Osteocyte (in vitro differentiated cells): ENCODE measurements at places on chromosomes 1 and 21. TPM values are rescaled to one million over a fixed set of nuclear protein-coding genes. Genes with fewer than 3 reads are reported as not detected.
A peak's percentile ranks its signal among the peaks of the same experiment; 100 is the strongest.

DNA sequence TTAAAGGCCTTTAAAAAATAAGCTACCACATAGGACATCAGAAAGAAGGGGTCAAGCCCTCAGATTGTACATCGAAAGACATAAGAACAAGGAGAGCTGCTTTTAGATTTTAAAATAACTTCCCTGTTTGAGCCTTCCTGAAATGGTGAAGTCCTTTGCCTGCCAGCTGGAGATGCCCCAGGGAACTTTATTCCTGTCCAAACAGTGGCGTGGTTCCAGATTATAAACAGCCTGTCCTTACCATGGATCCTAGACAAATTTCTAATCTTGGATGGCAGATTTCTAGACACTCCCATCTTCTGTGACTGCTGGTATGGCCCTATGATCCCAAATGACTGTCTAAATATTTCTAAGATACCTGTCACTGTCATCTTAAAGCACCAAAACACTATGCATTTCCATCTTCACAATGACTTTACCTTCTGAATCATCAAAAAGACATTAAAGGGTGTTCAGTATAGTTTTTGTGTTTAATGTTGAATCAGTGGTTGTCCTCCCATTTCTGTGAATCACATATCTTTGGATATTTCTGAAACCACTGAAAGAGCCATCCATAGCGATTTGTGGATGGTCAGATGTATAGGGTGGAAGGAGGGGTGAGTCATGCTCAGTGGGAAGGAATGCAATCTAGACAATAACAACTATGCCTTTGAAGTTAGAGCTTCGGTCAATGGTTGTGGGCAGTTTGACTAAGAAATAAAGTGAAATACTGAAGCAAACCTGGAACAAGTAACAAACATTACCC, 23.2 kb downstream of the ILDR2 start:
- H3K27ac ChIP-seq, result no peak overlapping the region
- no peak for DNase-seq
- peaks cover 71% of the 10 kb centered on the region for H3K27me3 ChIP-seq

DNA sequence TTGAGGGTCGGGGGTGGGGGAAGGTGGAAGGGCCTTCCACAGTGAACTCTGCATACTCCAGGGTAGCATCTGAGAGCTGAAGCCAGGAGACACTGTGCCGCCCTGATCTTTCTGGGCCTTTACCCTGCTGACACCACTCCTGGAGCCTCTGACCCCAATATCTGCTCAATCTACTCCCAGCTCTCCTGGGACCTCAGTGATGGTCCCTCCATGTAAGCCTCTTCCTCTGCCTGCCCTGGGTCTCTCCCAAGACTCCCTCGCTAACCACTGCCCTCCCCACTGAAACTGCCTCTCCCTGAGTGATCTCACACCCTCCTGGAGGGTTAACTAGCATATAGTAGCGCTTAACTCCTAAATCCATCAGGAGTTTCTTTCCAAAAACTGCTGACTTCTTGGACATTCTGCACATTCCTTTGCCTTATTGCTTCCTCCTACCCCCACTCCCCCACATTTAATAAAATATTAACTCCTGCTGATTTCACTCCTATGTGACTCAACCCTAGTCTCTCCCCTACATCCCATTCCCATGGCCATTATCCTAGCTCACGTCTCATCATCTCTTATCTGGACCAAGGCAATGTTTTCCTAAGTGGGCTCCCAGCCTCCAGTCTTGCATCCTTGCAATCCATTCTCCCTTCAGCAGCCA, 145.6 kb downstream of the HMGB4 start:
- no peaks in the 10 kb centered on the region for H3K27me3 ChIP-seq
- H3K36me3 ChIP-seq, result no peaks in the 10 kb centered on the region

GRCh38 chr1:196774603-196775002, at the start of gene CFHR3:
Gene CFHR3 (plus strand): TSS chr1:196774840. CDS start chr1:196774887, 47 bp downstream.
- no peaks in the 10 kb centered on the region for H3K4me1 ChIP-seq
- H3K27ac ChIP-seq, result no peak within 1 kb of the TSS
- H3K27me3 ChIP-seq, result peaks cover 29% of the 10 kb centered on the region
- H3K4me3 ChIP-seq, result no peak within 1 kb of the TSS
- no peak for DNase-seq

GRCh38 chr1:192475970-192476369, 99.6 kb upstream of the RGS1 start:
- peaks cover 2% of the 10 kb centered on the region for H3K4me1 ChIP-seq
- DNase-seq, result no peak
- H3K27ac ChIP-seq, result no peak overlapping the region
- no peaks in the 10 kb centered on the region for H3K36me3 ChIP-seq
- H3K4me3 ChIP-seq, result no peak overlapping the region

DNA sequence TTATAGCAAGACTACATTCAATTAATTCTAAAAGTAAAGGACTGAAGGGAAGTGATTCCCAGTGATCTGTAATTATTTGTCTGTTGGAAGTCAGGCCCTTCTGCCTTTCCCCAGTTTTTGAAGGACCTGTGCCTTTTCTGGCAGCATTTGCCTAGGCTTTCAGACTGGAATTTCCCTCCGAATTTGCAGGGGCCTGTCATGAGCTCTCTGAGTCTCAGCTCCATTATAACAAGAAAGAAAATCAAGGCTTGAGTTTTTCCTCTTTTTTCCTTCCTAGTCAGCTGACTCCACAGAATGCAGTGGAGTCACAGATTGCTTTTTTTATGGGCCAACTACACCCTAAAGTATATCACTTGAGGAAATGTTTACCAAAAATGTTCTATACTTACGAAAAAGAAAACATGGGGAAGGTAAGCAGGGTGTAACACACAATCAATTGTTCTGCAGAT, 1.1 kb downstream of the NR5A2 start:
- no peaks in the 10 kb centered on the region for H3K36me3 ChIP-seq
- no peak overlapping the region for H3K27ac ChIP-seq
- DNase-seq, result no peak
- H3K4me1 ChIP-seq, result peaks cover 11% of the 10 kb centered on the region

IL20 gene
- total RNA-seq, result not detected in 2 replicates

SLAMF6 gene
- total RNA-seq, result not detected in 2 replicates

ITGB2 gene
- total RNA-seq, result 0.62 and 1.1 TPM in 2 replicates

GRCh38 chr1:46532498-46533178, 18.8 kb downstream of the KNCN start:
- peaks cover 65% of the 10 kb centered on the region for H3K27me3 ChIP-seq
- H3K4me1 ChIP-seq, result peaks cover 2% of the 10 kb centered on the region
- peak; percentile 88 for DNase-seq
- peak overlapping the region; percentile 18 for H3K4me3 ChIP-seq
- H3K36me3 ChIP-seq, result peaks cover 3% of the 10 kb centered on the region

- H3K4me3 ChIP-seq, result no peak overlapping the region
- no peaks in the 10 kb centered on the region for H3K36me3 ChIP-seq
- H3K27ac ChIP-seq, result no peak overlapping the region
- H3K4me1 ChIP-seq, result peaks cover 3% of the 10 kb centered on the region
These were observed 90.0 kb downstream of the GRIK1 start for GRCh38 chr21:29849735-29850176.

DNASE2B gene
- total RNA-seq, result not detected in 2 replicates
